CD8-positive, alpha-beta memory T cell (primary cell): ENCODE measurements at places on chromosomes 16 and 17.
A peak's percentile ranks its signal among the peaks of the same experiment; 100 is the strongest.

GRCh38 chr17:41498276-41498675 is 7.1 kb downstream of the KRT13 start:
- no peak for DNase-seq

GRCh38 chr17:64723781-64724180 is 61.7 kb upstream of the SMURF2 start:
- no peak for DNase-seq

DNA sequence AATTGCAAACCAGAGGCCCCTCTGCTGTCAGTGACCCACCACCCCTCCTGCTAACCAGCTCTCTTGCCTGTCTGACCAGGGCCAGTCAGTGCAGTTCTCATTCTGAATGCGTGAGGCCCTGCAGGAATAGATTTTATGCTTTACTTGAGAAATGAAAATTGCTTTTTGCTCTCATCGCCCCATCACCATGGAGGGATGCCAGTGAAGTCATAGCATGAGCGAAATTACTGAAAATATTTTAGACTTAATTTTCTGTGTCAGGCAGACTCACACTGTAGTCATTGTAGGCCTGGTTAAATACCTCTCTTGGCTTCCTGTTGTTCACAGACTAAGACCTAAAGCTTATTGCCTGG is 490.5 kb upstream of the CDH5 start:
- DNase-seq = no peak

GRCh38 chr17:33106525-33107165 is 115.0 kb downstream of the SPACA3 start:
- DNase-seq = no peak

DNA sequence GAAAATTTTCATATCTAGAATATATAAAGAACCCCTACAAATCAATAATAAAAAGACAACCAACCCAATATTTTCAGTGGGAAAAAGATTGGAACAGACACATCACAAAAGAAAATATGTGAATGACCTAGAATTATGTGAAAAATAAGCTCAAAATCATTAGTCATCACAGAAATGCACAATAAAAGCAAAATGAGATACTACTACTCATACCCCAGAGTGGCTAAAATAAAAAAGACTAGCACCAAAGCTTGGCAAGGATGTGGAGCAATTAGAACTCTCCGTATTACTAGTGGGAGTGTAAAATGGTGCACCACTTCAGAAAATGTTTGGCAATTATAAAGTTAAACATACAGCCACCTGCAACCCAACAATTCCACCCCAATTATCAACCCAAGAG is 48.0 kb upstream of the CDH5 start:
- DNase-seq = no peak

DNA sequence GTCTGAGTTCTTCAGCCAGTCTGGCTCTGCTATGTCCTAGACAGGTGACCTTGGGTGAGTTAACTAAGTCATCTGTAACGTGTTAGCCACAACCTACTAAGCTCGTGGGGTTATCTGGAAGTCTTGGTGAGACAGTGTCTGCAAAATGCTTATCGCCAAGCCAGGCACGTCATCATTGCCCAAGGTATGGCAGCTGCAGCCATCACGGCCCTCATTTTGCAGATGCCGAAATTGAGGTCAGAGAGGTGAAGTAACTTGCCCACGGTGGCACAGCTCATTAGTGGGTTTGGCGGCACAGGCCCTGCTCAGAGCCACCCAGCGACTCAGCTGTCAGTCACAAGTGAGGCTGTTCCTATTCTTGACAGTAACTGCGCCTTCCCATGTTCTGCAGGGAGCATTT is 79.8 kb downstream of the CMIP start:
- DNase-seq = peak; percentile 79

GRCh38 chr17:74245871-74246270 is 28.2 kb upstream of the DNAI2 start:
- no peak for DNase-seq

DNA sequence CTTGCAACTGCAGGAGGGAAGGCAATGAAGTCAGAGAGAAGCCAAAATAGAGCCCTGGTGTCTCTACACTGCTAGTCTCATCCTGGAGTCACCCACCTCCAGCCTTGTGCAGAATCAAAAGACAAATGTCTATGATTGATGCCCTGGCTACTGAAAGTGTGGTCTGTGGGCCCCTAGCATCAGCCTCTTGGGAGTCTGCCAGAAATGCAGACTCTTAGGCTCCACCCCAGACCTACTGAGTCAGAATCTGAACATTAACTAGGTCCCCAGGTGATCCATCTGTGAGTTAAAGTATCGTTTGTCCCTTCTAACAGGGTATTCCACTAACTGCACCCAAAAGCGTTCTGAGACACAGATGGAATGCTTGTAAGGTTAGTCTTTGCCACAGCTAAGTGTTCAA is 21.2 kb downstream of the EARS2 start:
- no peak for DNase-seq

GRCh38 chr17:64095144-64095882 is 34.6 kb downstream of the ERN1 start:
- DNase-seq = no peak

DNA sequence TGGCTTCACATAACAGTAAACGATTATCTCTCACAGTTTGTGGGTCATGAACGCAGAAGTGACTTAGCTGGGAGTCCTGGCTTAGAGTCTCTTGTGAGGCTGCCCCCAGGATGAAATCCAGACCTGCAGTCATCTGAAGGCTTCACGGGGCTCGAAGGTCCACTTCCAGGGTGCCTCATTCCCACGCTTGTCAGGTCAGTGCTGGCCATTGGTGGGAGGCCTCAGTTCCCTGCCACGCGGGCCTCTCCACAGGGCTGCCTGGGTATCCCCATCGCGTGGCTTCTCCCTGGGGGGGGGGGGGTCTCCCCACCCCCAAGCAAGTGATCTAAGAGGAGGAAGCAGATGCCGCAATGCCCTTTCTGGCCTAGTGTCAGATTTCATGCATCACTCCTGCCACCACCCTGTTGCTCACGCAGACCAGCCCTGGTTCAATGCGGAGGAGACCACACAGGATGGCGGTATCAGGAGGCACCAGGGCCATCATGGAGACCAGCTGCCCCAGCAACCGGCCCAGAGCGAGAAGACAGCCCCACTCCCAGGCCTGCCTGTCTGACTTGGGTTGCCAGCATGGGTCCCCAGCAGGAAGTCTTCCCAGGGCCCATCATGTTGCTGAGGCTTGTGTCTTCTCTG is 77.3 kb upstream of the CDH5 start:
- DNase-seq = no peak

DNA sequence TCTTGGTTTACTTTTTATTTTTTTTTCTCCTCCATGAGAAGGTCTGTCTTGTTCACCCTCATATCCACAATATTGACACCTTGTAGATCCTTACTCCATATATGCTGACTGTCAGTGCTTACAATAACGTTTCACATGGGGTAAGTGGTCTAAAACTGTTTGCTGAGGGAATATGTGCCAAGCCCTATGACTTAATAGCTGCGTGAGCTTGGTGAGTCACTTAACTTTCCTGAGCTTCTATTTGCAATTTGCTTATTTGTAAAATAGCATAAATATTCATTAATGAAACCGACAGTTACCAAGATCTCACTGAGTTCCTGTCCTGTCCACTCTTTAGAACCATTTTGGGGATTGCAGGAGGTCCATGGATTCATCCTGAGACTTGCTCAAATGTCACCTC is 190.7 kb downstream of the CCT6B start:
- no peak for DNase-seq

GRCh38 chr17:45277216-45277849 is 15.4 kb upstream of the SPATA32 start:
- DNase-seq = peak; percentile 85

- no peak for DNase-seq
These were observed 3.5 kb upstream of the CDC27 start for GRCh38 chr17:47192554-47192953.

DNA sequence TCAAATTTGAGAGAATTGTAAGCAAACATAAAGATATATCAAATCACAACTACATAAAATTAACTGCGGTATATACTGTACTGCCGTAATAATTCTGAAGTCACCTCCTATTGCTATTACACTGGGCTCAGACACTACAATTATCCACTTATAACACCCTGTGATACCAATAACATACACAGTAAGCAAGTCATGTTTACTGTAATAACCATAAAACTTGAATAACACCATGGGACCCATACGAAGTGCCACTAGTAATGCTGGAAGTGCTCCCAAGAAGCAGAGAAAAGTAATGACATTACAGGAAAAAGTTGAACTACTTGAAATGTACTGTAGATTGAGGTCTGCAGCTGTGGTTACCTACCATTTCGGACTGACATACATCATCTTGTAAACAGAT is 24.0 kb downstream of the CMC2 start:
- DNase-seq = no peak

DNA sequence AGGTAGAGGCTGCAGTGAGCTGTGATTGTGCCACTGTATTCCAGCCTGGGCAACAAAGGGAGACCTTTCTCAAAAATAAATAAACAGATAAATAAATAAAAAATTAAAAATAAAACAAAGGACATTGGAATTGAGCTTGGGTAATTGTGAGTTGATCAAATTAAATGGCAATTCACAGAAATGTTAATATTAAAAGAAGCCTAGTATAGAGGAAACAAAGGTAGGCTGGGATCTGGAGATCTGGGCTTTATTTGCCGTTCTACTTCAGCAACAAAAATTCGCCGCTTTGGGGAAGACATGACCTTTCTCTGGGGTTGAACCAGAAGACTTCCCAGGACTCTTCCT is 332 bp upstream of the VPS25 start:
- no peak for DNase-seq

DNA sequence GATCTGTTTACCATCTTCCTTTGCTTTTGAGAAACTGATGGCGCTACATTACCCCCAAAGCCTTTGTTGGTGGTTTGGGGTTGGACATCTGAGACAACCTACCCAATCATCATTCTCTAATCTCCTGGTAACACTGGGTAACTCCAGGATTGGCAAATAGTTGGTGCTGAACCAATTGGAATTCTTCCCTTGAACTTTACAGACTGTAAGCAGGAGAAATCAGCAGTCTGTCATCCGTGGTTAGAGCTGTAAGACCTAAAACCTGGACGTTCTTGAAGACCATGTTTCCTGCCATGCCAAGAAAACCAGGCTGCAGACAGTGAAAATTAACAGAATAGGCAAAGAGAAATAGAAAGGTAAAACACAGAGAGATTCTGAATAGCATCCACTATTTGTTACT is 398.8 kb upstream of the SALL1 start:
- no peak for DNase-seq
